Thoracic aorta (tissue), 2 donors: ENCODE measurements at places on chromosomes 6 and 20.

DNA sequence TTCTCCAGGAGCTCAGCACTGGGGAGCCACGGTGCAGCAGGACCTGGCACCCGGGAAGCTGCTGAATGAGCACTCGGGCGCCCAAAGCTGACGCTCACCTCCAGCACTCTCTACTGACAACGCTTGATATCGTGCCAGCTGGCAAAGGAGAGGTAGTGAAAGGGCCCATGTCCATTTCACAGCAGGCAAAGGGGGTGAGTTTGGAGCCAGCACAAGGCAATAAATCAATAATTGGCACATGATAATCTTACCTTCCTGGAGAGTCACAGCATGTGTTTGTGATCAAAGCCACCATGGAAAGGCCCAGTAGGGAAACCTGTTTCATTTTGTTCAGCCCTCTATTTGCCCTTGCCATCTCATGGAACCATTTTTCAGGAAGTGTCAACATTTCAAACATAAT is 23.3 kb upstream of the SMIM26 start:
- no peak overlapping the region for H3K4me3 ChIP-seq
- DNase-seq = no peak
- H3K27ac ChIP-seq = no peak overlapping the region
- H3K4me1 ChIP-seq = no peaks in the 10 kb centered on the region

DNA sequence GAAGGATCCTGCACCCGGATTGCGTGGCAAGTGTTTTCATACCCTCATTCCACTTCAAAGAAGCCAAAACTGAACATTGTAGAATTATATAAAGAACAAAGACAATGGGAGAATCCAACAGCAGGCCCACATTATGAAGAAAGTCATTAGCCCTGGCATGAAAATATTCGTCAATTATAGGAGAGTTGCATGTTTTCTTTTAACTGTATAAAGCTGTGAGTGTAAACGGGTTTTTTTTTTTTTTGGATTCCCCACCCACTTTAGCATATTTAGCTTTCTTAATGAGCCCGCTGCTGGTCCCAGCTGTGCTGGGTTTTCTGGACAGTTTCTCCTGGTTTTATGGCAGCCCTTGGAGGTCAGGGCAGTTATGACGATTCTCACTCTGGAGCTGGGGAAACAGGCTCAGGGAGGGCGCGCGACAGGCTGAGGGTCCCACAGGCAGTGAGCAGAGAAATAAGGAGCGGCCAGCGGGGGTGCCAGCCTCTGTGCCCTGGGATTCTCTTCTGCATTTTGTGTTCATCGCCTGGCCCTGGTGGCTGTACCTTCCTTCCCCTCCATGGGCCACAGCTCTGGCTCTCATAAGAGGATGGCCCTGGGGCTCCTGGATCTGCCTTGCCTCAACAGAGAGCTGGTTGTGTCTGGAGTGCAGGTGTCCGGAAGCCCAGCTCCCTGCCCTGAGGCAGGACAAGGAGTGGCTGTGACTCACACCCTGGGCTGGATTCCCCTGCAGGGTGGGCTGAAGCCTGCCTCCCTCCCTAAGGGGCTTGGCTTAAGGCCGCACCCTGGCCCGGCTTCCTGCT is 24.1 kb upstream of the SULF2 start:
- no peak for DNase-seq
- H3K27ac ChIP-seq = no peak overlapping the region
- H3K27me3 ChIP-seq = no peaks in the 10 kb centered on the region
- no peaks in the 10 kb centered on the region for H3K36me3 ChIP-seq

DNA sequence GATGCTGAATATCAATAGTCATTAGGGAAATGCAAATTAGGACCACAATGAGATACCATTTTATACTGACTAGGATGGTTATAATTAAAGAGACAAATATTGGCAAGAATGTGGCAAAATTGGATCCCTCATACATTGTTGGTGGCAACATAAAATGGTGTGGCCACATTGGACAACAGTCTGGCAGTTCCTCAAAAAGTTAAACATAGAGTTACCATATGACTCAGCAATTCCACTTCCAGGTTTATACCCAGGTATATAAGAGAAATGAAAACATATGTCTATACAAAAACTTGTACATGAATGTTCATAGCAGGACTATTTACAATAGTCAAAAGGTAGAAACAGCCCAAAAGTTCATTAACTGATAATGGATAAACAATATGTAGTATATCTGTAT is 2.0 kb upstream of the CRIP3 start:
- no peak overlapping the region for H3K4me3 ChIP-seq
- DNase-seq = no peak
- H3K36me3 ChIP-seq = no peaks in the 10 kb centered on the region
- no peak overlapping the region for H3K27ac ChIP-seq
- no peaks in the 10 kb centered on the region for H3K27me3 ChIP-seq

DNA sequence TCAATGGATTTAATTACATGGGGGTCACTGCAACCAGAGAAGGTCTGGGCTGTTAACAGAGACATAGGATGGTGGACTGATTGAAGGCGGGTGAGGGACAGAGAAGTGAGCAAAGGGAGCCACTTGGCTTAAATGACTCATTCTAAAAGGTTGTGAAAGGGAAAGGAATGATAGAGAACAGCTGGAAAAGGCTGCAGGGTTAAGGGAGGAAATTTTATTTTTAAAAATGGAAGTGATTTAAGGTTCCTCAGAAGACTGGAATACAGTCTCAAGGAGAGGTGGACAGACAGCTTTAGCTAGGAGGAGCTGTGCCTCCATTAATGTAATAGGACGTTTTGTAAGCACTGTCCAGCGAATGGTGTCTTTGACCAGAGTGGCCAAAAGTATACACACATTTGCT is 46.7 kb downstream of the RGS17 start:
- H3K27me3 ChIP-seq = no peaks in the 10 kb centered on the region
- H3K36me3 ChIP-seq = no peaks in the 10 kb centered on the region
- no peak overlapping the region for H3K4me3 ChIP-seq
- peaks cover 26% of the 10 kb centered on the region for H3K4me1 ChIP-seq
- no peak for DNase-seq
- peak overlapping the region; percentile 43 for H3K27ac ChIP-seq

GRCh38 chr6:144741659-144742058 is 456.5 kb downstream of the UTRN start:
- no peak overlapping the region for H3K4me3 ChIP-seq
- DNase-seq = no peak
- H3K4me1 ChIP-seq = no peaks in the 10 kb centered on the region
- H3K36me3 ChIP-seq = no peaks in the 10 kb centered on the region

GRCh38 chr6:106051226-106051625 is 34.9 kb upstream of the PRDM1 start:
- no peaks in the 10 kb centered on the region for H3K27me3 ChIP-seq
- H3K27ac ChIP-seq = no peak overlapping the region
- no peak for DNase-seq
- no peaks in the 10 kb centered on the region for H3K4me1 ChIP-seq
- H3K36me3 ChIP-seq = no peaks in the 10 kb centered on the region
- H3K4me3 ChIP-seq = no peak overlapping the region

- H3K27me3 ChIP-seq = no peaks in the 10 kb centered on the region
- no peak for DNase-seq
- no peaks in the 10 kb centered on the region for H3K4me1 ChIP-seq
- H3K36me3 ChIP-seq = peaks cover 67% of the 10 kb centered on the region
- no peak overlapping the region for H3K4me3 ChIP-seq
These were observed 192.0 kb downstream of the PREX1 start for GRCh38 chr20:48635791-48636267.

- DNase-seq = peak; percentile 43
- peak within 1 kb of the TSS; percentile 78 for H3K27ac ChIP-seq
- no peaks in the 10 kb centered on the region for H3K36me3 ChIP-seq
These were observed at the start of gene GMDS for GRCh38 chr6:2245103-2245876. Gene GMDS (minus strand): TSS chr6:2245605.

- H3K4me3 ChIP-seq = no peak overlapping the region
- no peaks in the 10 kb centered on the region for H3K36me3 ChIP-seq
- H3K27ac ChIP-seq = no peak overlapping the region
- DNase-seq = no peak
These were observed 175.1 kb downstream of the LINC00237 start for GRCh38 chr20:20931024-20931423.

GRCh38 chr6:9520417-9521151 is 894.3 kb downstream of the TFAP2A start:
- H3K36me3 ChIP-seq = no peaks in the 10 kb centered on the region
- H3K27ac ChIP-seq = no peak overlapping the region
- H3K27me3 ChIP-seq = no peaks in the 10 kb centered on the region
- no peak overlapping the region for H3K4me3 ChIP-seq

DNA sequence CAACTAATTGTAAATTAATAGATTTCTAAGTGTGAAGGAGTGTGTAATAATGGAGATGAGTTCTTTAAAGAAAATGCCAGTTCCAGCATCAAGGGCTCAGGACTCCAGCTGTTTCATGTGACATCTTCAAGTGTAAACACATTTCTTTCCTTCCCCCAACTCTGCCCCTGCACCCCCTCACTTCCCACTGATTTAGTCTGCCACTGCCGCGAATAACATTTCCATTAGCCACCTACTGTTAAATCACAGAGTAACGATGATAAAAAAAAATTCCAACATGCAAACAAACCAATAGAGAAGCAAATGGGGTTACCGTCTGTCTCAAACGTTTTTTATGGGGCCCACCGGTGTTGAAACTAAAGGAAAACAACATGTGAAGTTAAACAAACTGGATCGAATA is 414.3 kb downstream of the SAMD5 start:
- no peak overlapping the region for H3K4me3 ChIP-seq
- no peak overlapping the region for H3K27ac ChIP-seq
- no peaks in the 10 kb centered on the region for H3K36me3 ChIP-seq
- H3K4me1 ChIP-seq = no peaks in the 10 kb centered on the region
- H3K27me3 ChIP-seq = no peaks in the 10 kb centered on the region

GRCh38 chr6:135397172-135397952 is 100.2 kb downstream of the AHI1 start:
- no peaks in the 10 kb centered on the region for H3K27me3 ChIP-seq
- no peak overlapping the region for H3K27ac ChIP-seq
- no peak overlapping the region for H3K4me3 ChIP-seq
- no peak for DNase-seq

GRCh38 chr6:124982669-124983068 is 20.4 kb downstream of the RNF217 start:
- H3K36me3 ChIP-seq = peaks cover 12% of the 10 kb centered on the region
- H3K27ac ChIP-seq = no peak overlapping the region
- peaks cover 30% of the 10 kb centered on the region for H3K4me1 ChIP-seq
- H3K4me3 ChIP-seq = no peak overlapping the region

GRCh38 chr6:150118627-150119026 is 24.2 kb upstream of the PPP1R14C start:
- no peaks in the 10 kb centered on the region for H3K4me1 ChIP-seq
- no peaks in the 10 kb centered on the region for H3K27me3 ChIP-seq
- no peaks in the 10 kb centered on the region for H3K36me3 ChIP-seq
- no peak overlapping the region for H3K27ac ChIP-seq

GRCh38 chr6:117483004-117483644 is 650 bp downstream of the DCBLD1 start:
- H3K27ac ChIP-seq = peak overlapping the region; percentile 90
- no peak for DNase-seq
- H3K27me3 ChIP-seq = no peaks in the 10 kb centered on the region

GRCh38 chr20:60066438-60066823 is 108.2 kb downstream of the CDH26 start:
- H3K4me3 ChIP-seq = no peak overlapping the region
- DNase-seq = no peak
- peaks cover 20% of the 10 kb centered on the region for H3K4me1 ChIP-seq
- H3K36me3 ChIP-seq = no peaks in the 10 kb centered on the region
- H3K27me3 ChIP-seq = no peaks in the 10 kb centered on the region

- H3K4me1 ChIP-seq = no peaks in the 10 kb centered on the region
- no peak for DNase-seq
- H3K4me3 ChIP-seq = no peak overlapping the region
These were observed 585.2 kb downstream of the PHF3 start for GRCh38 chr6:64220801-64221200.

DNA sequence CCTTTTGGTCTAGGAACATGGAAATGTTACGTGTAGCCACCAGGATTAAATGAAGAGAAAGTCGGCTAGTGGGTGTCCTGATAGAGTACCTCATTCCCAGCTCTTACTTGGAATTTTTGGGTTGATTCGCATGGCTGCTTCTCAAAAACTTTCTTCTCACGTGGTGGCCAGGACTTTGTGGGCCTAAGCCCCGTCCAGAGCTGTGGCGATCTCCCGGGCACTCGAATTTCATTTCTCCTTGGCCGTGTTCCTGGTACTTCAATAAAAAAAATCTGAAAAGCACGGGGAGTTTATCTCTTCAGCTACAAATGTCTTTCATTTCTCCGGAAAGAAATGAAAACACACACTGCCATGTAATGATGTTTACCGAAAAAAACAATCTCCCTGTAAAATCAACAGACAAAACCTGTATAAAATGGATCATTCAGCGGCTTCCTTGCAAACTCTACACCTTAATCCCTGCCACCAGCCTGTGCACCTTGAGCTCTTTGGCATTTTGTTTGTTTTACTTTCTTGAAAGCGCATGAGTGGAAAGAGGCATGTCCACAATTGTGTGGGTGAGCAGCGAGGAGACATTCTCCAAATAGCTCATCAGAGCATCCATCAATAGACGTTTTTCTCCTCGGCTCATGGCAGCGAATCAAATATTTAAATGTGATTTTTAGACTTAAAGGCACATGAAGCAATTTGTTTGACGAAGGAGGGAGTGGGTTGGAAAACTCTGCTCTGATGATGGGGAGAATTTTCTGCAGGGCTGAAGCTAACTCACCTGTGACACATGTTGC is 173.1 kb downstream of the TFAP2C start:
- no peaks in the 10 kb centered on the region for H3K4me1 ChIP-seq
- DNase-seq = no peak
- no peak overlapping the region for H3K4me3 ChIP-seq
- H3K27me3 ChIP-seq = no peaks in the 10 kb centered on the region
- no peaks in the 10 kb centered on the region for H3K36me3 ChIP-seq
- no peak overlapping the region for H3K27ac ChIP-seq

DNA sequence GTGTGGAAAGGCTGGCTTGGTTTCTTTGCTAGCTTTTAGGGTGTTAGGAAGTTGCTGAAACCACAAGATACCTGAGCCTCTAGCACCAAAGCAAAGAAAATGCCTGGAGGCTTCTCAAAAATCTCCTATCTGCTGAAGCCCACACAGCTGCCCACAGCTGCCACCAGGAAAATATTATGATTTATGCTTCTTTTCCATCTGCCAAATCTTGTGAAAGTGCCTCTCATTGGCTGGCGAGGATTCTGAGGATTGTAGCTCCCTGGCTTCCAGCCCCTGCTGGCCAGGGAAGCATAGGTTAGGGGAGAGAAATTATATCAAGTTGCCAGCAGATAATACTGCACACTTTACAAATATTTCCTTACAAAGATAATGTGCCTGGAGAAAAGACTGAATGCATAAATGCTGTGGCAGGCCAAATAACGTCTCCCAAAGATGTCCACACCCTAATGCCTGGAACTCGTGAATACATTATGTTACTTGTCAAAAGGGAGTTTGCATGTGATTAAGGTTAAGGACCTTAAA is 98.4 kb downstream of the MRPL14 start:
- H3K27me3 ChIP-seq = no peaks in the 10 kb centered on the region
- H3K27ac ChIP-seq = no peak overlapping the region
- H3K36me3 ChIP-seq = no peaks in the 10 kb centered on the region
- DNase-seq = no peak
